Germinal center (tissue), 1 donor: ENCODE measurements at places on chromosomes 6 and 20.

GRCh38 chr6:159984268-159984786, 15.4 kb downstream of the IGF2R start:
- DNase-seq, result no peak

GRCh38 chr6:158729906-158730540, 80.2 kb downstream of the SYTL3 start:
- DNase-seq, result no peak

- DNase-seq, result no peak
These were observed 26.4 kb upstream of the PRELID3B start for GRCh38 chr20:59069026-59069425.

DNA sequence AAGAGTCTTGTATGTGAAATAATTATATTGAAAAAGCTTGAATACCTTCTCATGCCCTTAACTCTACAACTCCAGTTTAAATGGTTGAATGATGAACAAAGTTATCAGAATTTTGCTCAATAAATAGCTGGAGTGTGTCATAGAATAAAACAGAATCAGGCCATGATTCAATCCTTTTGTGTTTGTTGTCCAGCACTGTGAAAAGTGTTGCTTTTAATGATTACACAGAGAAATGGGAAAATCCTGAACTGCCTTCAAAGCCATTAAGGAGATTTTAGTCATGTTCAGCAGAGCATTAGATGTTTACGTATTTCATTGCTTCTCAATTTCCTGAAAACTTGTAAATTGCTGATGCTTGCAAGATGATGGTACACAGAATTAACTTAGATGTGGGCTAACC, 262.9 kb upstream of the BTBD3 start:
- DNase-seq, result no peak

DNA sequence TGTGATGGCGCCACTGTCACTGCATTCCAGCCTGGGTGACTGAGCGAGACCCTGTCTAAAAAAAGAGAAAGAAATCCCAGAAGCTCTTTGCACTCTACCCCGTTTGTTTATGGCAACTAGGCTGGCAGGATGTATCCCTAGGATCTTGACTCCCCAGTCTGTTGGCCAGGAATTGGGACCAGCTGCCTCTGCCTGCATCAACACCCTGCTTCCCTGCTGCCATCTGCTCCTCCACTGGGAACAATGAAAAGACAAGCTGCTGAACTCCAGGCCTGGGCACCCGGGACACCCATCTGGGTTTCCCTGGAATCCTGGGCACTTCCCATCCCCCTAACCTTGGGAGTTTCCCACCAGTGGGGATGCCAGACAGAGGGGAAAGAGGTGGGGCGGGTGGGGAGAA, 64.9 kb downstream of the CPNE5 start:
- DNase-seq, result no peak

GRCh38 chr6:3341467-3341866, 82.7 kb downstream of the PSMG4 start:
- DNase-seq, result no peak

DNA sequence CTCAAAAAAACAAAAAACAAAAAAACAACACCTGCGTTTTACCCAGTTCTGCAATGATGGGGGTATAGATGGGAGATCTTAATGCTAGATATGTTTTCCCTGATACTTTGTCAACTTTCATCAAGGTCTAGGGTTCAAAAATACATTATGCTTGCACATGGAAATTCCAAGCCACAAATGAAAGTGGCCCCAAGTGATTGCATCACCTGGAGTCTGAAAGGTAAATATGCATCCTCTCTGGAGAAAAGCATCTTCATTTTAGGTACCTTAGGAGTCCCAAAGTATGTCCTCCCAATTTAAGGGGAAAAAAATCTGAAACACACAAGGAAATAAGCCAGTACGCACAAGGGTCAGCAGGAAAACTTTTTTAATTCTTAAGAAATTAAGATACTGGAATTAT, 12.6 kb upstream of the ZC3H12D start:
- no peak for DNase-seq

- DNase-seq, result no peak
These were observed 72.1 kb downstream of the MAP3K5 start for GRCh38 chr6:136720045-136720770.

- no peak for DNase-seq
These were observed 11.0 kb upstream of the BLOC1S5 start for GRCh38 chr6:8075185-8075584.

GRCh38 chr6:49205526-49205925, 257.5 kb downstream of the MMUT start:
- DNase-seq, result no peak

GRCh38 chr20:58054780-58055373, 173.6 kb downstream of the ANKRD60 start:
- DNase-seq, result no peak

DNA sequence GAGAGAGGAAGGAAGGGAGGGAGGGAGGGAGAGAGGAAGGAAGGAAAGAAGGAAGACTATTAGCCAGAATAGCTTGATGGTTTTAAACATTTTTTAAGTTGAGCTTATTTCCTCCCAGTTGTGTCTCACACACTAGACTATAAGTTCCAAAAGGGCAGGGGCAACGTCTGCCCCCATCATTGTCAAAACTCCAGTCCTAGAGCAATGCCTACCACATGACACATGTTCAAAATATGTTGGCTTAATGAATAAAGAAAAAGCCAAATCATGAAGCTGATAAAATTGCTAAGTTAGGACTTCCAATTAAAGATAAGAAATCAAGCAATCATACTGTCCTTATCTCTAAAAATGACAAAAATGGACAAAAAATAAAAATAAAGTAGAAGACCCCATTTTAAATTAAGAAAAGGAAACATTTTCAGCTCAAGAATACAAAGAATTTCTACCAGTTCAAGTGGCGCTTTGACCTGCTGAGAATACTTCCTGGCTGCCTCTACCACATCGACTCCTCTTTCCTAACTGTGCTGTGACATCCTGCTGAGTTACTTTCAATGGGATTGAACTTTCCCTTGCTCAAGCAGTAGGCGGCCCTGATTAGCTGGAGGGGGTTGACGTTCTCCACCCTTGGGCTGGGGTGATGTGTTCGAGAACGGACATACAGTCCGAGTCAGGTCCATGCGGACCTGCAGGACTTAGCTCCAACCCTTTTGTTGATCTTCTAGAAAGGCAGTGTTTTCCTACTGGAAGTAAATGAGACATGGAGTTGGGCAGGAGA, 283.9 kb upstream of the FOXQ1 start:
- no peak for DNase-seq

GRCh38 chr20:21102603-21103311, 3.4 kb downstream of the LINC00237 start:
- peak; percentile 54 for DNase-seq

- DNase-seq, result no peak
These were observed 468.1 kb upstream of the MARCKS start for GRCh38 chr6:113388996-113389395.

DNA sequence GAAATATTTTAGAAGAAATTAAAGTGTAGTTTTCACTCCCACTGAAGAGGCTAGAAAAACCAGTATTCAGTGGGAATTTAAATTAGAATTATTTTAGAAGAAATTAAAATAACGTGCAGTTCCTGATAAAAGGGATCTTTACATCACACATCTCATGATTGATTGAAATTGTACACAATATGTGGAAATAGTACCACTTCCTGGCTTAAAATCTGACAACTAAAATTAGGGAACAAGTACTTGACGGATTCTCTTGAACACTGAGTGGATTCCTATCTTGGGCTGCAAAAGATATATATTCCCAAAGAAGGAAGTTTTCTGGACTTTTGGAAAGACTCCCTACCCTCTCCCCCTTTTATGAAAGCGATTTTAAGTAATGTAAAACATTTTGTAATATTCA, 14.6 kb upstream of the MTCL3 start:
- no peak for DNase-seq

- DNase-seq, result no peak
These were observed 329.6 kb upstream of the RSPO3 start for GRCh38 chr6:126788861-126789365.

- peak; percentile 39 for DNase-seq
These were observed 3.9 kb upstream of the SIGLEC1 start for GRCh38 chr20:3716195-3716834.

- no peak for DNase-seq
These were observed 61.3 kb downstream of the BMP6 start for GRCh38 chr6:7787137-7787608.
